ENCODE measurements at places on chromosomes 11 and 22. TPM values are rescaled to one million over a fixed set of nuclear protein-coding genes. Genes with fewer than 3 reads are reported as not detected.

Gene SLC22A25
- not detected for total RNA-seq

Gene BTBD18
- total RNA-seq: not detected

Gene NXPE1
- not detected for total RNA-seq

Gene NFAM1
- not detected for total RNA-seq

Gene F2
- total RNA-seq: 2.0 TPM

Gene KRTAP5-1
- not detected for total RNA-seq

Gene RAB36
- total RNA-seq: 8.1 TPM

Gene OR4D11
- not detected for total RNA-seq

Gene CHRM1
- total RNA-seq: 0.05 TPM

Gene OR52D1
- total RNA-seq: not detected

Gene LMO1
- total RNA-seq: 3.3 TPM

Gene HBB
- total RNA-seq: not detected

Gene CCDC73
- total RNA-seq: not detected

Gene KRTAP5-7
- not detected for total RNA-seq

Gene APOA1
- total RNA-seq: 0.10 TPM

Gene DEUP1
- total RNA-seq: not detected

Gene SH3BP1
- 3.1 TPM for total RNA-seq

Gene KCNE3
- total RNA-seq: not detected

Gene PGR
- total RNA-seq: not detected

Gene OR8B2
- not detected for total RNA-seq

Gene GRK3
- 3.1 TPM for total RNA-seq

Gene MS4A12
- total RNA-seq: not detected
